ENCODE measurements at places on chromosomes 6 and 20.

- H3K27me3 ChIP-seq = peaks cover 87% of the 10 kb centered on the region
- DNase-seq = no peak
- H3K27ac ChIP-seq = no peak overlapping the region
- no peaks in the 10 kb centered on the region for H3K36me3 ChIP-seq
- no peak overlapping the region for H3K4me3 ChIP-seq
Observed at GRCh38 chr6:110296241-110297025, 61.7 kb downstream of the METTL24 start.

GRCh38 chr6:151948002-151948743 is 140.7 kb downstream of the ESR1 start:
- DNase-seq = no peak
- H3K4me1 ChIP-seq = no peaks in the 10 kb centered on the region
- no peaks in the 10 kb centered on the region for H3K36me3 ChIP-seq
- H3K4me3 ChIP-seq = no peak overlapping the region
- no peak overlapping the region for H3K27ac ChIP-seq

GRCh38 chr6:149127212-149127611 is 190.3 kb upstream of the TAB2 start:
- H3K4me1 ChIP-seq = peaks cover 30% of the 10 kb centered on the region
- no peak overlapping the region for H3K4me3 ChIP-seq
- peak; percentile 58 for DNase-seq
- peaks cover 35% of the 10 kb centered on the region for H3K27me3 ChIP-seq

GRCh38 chr6:6884193-6884627 is 223.6 kb upstream of the RREB1 start:
- no peak overlapping the region for H3K27ac ChIP-seq
- no peaks in the 10 kb centered on the region for H3K27me3 ChIP-seq
- peak; percentile 66 for DNase-seq
- H3K36me3 ChIP-seq = no peaks in the 10 kb centered on the region
- H3K4me1 ChIP-seq = peaks cover 17% of the 10 kb centered on the region

DNA sequence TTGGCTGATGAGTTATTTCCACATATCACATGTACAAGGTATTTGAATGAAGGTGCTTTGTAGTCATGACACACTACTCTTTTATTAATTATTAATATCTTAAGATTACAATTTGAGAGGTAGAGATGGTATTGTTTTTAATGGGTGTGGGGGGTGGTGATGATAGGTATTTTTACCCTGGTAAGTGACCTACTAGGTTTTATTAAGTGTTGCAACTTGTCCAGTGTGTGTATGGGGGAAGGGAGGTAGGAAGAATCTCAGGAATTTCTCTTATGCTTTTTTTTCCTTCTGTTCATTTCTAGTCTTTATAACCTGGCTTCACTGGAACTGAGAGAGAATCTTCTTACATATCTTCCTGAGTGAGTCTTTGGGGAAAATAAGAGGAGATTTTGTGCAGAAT is 101.4 kb downstream of the LRRC1 start:
- no peak overlapping the region for H3K4me3 ChIP-seq
- H3K27ac ChIP-seq = no peak overlapping the region
- peaks cover 10% of the 10 kb centered on the region for H3K4me1 ChIP-seq
- no peak for DNase-seq

GRCh38 chr20:33318096-33318429 is 35.0 kb downstream of the BPIFB1 start:
- no peak for DNase-seq
- no peak overlapping the region for H3K4me3 ChIP-seq
- no peak overlapping the region for H3K27ac ChIP-seq
- H3K27me3 ChIP-seq = peaks cover 28% of the 10 kb centered on the region

- no peak overlapping the region for H3K4me3 ChIP-seq
- peaks cover 23% of the 10 kb centered on the region for H3K4me1 ChIP-seq
- DNase-seq = peak; percentile 50
- no peaks in the 10 kb centered on the region for H3K27me3 ChIP-seq
- peak overlapping the region; percentile 39 for H3K27ac ChIP-seq
- H3K36me3 ChIP-seq = peaks cover 21% of the 10 kb centered on the region
Observed at GRCh38 chr6:36674942-36675341, 3.6 kb upstream of the CDKN1A start.

DNA sequence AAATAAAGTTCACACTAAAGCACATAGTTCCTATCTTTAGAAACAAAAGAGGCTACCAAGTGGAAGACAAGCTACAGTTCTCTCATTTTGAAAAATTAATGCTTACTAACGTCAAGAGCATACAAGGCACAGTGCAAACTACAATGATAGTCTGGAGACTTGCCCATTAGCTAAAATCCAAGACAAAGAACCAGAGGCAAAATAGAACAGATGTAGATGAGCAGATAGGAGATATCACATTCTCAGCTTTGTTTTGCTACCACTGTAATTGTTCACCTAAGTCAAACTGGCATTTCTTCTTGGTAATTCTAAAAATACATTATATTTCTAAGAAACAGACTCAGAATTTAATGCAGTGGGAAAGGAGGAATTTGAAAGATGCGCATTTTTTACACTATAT is 5.2 kb downstream of the TMEM30A start:
- DNase-seq = no peak
- peaks cover 48% of the 10 kb centered on the region for H3K4me1 ChIP-seq
- no peak overlapping the region for H3K27ac ChIP-seq
- H3K4me3 ChIP-seq = no peak overlapping the region

DNA sequence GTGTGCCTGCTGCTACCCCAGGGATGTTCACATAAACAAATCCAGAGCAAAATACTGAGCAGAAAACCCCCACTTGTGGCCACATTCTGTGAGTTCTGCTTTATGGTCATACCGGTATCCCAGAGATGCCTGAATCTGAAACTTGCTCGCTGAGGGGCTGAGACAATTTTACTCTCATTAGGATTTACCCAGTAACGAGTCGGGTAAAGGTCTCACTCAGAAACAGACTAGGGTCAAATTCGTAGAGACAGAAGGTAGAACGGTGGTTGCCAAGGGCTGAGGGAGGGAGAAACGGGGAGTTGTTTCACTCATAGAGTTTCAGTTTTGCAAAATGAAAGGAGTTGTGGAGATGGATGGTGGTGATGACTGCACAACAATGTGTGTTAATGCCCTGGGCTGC is 45.4 kb upstream of the NKX2-2 start:
- no peak for DNase-seq
- no peak overlapping the region for H3K27ac ChIP-seq
- H3K36me3 ChIP-seq = peaks cover 6% of the 10 kb centered on the region
- H3K4me1 ChIP-seq = peaks cover 4% of the 10 kb centered on the region

GRCh38 chr20:46683939-46684750 is 5.1 kb downstream of the TP53RK start:
- H3K27ac ChIP-seq = peak overlapping the region; percentile 5
- H3K4me3 ChIP-seq = peak overlapping the region; percentile 12
- no peaks in the 10 kb centered on the region for H3K27me3 ChIP-seq
- H3K36me3 ChIP-seq = peaks cover 44% of the 10 kb centered on the region
- no peak for DNase-seq
- H3K4me1 ChIP-seq = peaks cover 26% of the 10 kb centered on the region

DNA sequence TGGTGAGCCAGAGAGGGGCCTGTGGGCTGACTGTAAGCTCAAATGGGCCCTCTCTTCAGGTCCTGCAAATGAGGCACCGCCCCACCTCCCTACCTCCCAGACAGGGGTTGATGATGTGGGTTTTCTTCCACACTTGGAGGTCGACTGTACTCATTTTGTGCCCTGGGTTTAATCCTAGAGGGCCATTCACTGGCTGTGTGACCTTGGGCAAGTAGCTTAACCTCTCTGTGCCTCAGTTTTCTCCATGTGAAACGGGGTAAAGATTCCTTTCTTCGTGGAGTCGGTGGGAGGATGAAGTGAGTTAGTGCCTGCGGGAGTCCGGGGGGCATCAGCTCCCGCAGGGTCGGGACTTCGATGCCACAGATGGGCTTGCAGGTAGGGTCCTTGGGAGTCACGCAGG is 23.9 kb downstream of the ZBP1 start:
- H3K27ac ChIP-seq = no peak overlapping the region
- peaks cover 5% of the 10 kb centered on the region for H3K4me1 ChIP-seq
- peaks cover 21% of the 10 kb centered on the region for H3K27me3 ChIP-seq
- no peak for DNase-seq
- no peak overlapping the region for H3K4me3 ChIP-seq

DNA sequence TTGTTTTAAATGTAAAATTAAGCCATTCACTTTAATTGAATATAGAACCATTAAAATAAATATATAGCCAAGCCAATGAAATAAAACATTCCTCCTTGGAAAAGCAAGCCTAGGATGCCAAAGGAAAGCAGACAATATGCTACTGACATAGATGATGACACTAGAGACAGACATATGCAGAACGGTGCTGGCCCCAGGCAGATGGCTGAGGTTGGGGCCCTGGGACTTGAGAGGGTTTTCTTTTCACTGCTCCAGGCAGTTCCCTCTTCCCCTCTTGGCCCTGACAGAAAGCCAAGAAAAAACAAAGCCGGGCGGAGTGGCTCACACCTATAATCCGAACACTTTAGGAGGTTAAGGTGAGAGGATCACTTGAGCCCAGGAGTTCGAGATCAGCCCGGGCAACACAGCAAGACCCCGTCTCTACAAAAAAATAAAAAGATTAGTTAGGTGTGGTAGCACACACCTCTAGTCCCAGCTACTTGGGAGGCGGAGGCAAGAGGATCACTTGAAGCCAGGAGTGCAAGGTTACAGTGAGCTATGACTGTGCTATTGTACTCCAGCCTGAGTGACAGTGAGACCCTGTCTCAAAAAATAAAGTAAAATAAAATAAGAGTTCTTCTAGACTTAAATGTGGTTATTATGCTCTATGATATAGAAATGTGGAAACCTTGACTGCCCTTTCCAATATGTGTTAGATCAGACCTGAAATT is 31.2 kb downstream of the FASTKD5 start:
- DNase-seq = no peak
- H3K27me3 ChIP-seq = no peaks in the 10 kb centered on the region
- H3K4me1 ChIP-seq = peaks cover 4% of the 10 kb centered on the region
- H3K36me3 ChIP-seq = peaks cover 6% of the 10 kb centered on the region

DNA sequence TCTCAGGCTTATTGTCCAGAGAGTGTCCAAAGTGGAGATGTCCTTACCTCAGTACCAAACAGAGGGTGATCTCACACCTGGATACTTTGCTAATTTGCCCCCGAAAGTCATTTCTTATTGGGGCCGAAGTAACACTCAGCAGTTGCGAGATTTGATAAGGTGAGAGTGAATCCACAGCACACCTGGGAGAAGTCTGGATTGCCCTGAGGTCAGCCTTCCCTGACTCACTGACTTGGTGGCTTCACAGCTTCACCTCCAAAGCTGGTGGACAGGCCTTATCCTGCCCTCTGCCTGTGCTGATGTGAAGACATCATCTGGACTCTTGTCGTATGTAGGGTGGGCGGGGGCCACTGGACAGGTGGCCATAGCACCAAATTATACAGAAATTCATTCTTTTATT is 101.9 kb upstream of the ARMC2 start:
- H3K4me3 ChIP-seq = no peak overlapping the region
- no peaks in the 10 kb centered on the region for H3K36me3 ChIP-seq
- H3K4me1 ChIP-seq = peaks cover 18% of the 10 kb centered on the region
- H3K27ac ChIP-seq = no peak overlapping the region
- no peaks in the 10 kb centered on the region for H3K27me3 ChIP-seq

DNA sequence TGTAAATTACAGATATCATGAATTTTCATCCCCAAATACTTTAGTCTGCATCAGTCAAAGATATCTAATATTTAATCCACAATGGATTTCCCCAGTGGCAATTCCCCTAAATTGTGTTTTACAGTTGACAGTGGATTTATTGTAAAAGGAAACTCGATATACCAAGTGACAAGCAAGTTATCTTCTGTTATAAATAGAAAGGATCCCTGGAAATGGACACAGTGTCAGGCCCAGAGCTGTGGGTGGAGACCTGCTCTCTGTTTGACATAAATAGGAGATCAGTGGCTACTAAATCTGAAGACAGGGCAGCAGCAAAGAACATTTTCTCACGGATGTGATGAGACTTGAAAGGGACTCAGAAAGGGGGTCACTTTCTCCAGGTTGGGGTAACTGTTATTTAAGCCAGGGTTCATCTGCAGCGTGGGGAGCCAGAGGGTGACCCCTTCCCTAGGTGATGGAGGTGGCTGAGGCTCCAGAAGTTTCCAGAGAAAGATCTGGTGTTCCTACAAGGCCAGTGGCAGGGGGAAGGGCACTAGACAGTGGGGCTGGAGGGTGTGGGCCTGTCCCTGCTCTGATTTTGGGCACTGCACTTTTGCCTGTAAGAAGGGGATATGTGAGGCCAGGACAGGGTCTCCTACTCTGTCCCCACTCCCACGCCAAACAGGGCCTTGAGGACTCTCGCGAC is 12.3 kb upstream of the FAM110A start:
- no peaks in the 10 kb centered on the region for H3K27me3 ChIP-seq
- no peak for DNase-seq
- H3K36me3 ChIP-seq = no peaks in the 10 kb centered on the region

- no peak overlapping the region for H3K4me3 ChIP-seq
- no peak overlapping the region for H3K27ac ChIP-seq
- no peak for DNase-seq
- H3K4me1 ChIP-seq = no peaks in the 10 kb centered on the region
- no peaks in the 10 kb centered on the region for H3K36me3 ChIP-seq
Observed at GRCh38 chr6:162387718-162388382, 339.7 kb downstream of the PRKN start.

DNA sequence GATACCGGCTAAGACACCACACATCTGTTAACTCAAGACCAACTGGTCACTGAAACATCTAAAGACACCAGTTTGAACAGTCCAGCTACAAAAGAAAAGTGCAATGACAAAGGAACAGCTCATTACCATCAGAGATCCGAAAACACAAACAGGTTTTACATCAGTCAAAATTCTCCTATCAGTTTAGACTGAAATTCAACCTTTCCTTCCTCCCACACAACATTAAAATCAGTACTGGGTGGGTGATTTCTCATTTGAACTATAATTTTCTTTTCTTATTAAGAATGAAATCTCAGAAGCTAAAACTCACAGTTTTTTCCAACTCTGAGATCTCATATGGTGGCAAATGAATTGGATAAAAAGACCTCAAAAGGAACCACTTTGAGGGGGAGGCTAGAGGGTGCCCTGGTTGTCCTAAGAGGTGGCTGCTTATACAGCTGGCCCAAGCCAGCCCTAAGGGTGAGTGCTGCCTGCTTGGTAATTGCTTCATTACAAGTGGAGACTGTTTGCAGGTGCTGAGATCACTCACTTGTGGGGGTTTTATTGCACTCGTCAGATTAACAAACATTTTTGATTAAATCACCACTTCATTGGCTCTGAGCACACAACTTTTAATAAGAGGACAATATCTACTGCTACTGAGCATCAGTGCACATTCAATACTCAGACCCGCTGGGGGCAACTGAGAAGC is 4.3 kb downstream of the CCDC167 start:
- no peak for DNase-seq
- H3K36me3 ChIP-seq = peaks cover 6% of the 10 kb centered on the region
- H3K4me3 ChIP-seq = no peak overlapping the region
- H3K4me1 ChIP-seq = peaks cover 16% of the 10 kb centered on the region
- H3K27ac ChIP-seq = no peak overlapping the region
- H3K27me3 ChIP-seq = no peaks in the 10 kb centered on the region

DNA sequence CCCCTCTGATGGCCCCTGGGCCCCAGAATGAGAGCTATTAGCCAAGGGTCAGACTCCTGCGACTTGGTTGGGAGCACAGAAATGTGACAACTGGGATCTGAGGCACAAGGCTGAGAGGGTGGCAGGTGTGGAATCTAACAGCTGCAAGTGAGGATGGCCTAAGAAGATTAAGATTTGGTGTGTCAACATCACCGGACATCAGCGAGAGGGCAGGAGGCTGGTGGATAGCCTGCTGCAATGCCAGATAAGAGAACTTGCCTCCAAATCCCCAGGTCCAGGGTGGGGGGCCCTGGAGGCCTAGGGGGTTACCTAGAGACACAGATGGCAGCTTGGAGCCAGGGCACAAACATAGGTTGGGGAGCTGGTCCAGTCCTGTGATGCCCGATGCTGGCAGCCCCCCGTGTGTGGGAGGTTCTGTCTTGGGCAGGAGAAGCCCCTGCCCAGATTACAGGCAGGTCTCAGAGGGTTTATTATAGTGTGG is 155.8 kb downstream of the GRM4 start:
- DNase-seq = no peak
- no peak overlapping the region for H3K4me3 ChIP-seq
- no peaks in the 10 kb centered on the region for H3K36me3 ChIP-seq
- no peaks in the 10 kb centered on the region for H3K4me1 ChIP-seq
- H3K27me3 ChIP-seq = peaks cover 46% of the 10 kb centered on the region
